ENCODE measurements at places on chromosomes 16 and 17.

GRCh38 chr16:72860726-72861562, 187.0 kb downstream of the ZFHX3 start:
- no peak for DNase-seq
- no peaks in the 10 kb centered on the region for H3K27me3 ChIP-seq
- H3K27ac ChIP-seq, result no peak overlapping the region

DNA sequence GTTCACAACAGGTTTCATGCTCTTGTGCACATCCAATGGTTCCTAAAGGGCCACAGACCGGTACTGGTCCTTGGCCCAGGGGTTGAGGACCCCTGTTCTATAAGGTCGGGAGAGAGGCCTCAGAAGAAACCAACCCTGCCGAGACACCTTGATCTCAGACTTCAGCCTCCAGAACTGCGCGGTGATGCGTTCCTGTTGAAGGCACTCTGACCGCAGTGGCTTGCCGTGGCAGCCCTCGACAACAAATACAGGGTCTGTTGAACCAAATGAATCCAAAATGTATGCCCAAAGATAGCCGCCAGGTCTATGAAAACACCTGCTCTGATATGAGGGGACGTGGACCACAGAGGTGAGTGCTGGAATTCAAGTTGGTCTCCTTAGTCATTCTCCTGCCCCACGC, 389.8 kb downstream of the SEC14L1 start:
- DNase-seq, result no peak
- H3K36me3 ChIP-seq, result no peaks in the 10 kb centered on the region
- no peaks in the 10 kb centered on the region for H3K4me1 ChIP-seq

- H3K4me3 ChIP-seq, result no peak overlapping the region
- no peak for DNase-seq
- H3K4me1 ChIP-seq, result peaks cover 64% of the 10 kb centered on the region
Observed at GRCh38 chr16:85127379-85127723, 15.1 kb upstream of the CIBAR2 start.

GRCh38 chr17:78919861-78920450, 5.2 kb downstream of the TIMP2 start:
- peak overlapping the region; percentile 91 for H3K27ac ChIP-seq
- H3K4me3 ChIP-seq, result no peak overlapping the region
- no peaks in the 10 kb centered on the region for H3K36me3 ChIP-seq
- DNase-seq, result no peak
- H3K27me3 ChIP-seq, result no peaks in the 10 kb centered on the region
- H3K4me1 ChIP-seq, result peaks cover 91% of the 10 kb centered on the region

GRCh38 chr16:31873556-31874365, at the start of gene ZNF267:
Gene ZNF267, plus strand, starts transcription at chr16:31873807. Its CDS starts 160 bp downstream, at chr16:31873967.
- H3K27me3 ChIP-seq, result no peaks in the 10 kb centered on the region
- peak; percentile 97 for DNase-seq
- no peaks in the 10 kb centered on the region for H3K36me3 ChIP-seq

- no peaks in the 10 kb centered on the region for H3K36me3 ChIP-seq
- no peaks in the 10 kb centered on the region for H3K27me3 ChIP-seq
- H3K4me1 ChIP-seq, result peaks cover 26% of the 10 kb centered on the region
- peak; percentile 54 for DNase-seq
Observed at GRCh38 chr17:64008830-64009229, 10.7 kb downstream of the PRR29 start.

DNA sequence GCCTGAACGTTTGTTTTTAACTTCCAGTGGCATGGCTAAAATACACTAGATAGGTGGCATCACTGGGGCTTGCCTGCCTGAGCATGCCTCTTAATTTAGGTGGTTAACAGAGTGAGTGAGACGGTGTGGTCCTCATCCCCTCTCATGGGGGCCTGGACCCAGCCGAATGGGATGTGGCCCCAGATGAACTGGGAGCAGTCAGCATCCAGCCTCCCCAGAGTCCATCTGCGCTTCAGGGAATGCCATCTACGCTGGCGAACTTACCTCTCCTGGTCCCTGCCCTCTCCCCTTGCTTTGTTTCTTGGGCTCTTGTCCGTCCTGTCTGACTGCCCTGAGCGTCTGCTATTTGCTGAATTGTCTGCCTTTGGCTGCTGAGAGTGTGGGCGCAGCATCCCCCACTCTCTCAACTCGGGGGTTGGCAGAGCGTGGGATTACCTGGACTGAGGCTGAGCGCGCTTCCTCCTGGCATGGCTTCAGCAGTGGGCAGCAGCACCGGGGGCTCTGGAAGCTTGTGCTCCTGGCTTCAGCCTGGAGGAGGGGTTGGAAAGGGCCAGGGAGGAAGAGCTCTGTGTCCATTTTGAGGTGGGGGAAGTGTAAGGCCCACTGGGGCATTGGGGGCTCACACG, 2.1 kb downstream of the RAB40C start:
- no peak overlapping the region for H3K27ac ChIP-seq
- DNase-seq, result no peak

DNA sequence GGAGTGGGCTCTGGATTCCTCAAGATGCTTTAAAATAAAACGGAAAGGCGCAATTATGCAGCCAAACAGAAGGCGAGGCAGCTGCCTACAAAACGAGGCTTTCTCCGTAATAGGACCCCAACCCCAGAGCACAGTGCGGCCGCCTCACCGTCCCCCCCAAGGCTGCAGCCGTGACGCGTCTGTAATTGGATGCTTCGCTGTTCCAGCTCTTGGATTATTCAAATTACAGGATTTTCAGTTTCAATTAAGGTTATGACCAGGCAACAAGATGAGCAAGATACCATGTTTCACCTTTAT, 37.3 kb upstream of the ABR start:
- H3K27me3 ChIP-seq, result no peaks in the 10 kb centered on the region
- DNase-seq, result no peak
- H3K4me1 ChIP-seq, result no peaks in the 10 kb centered on the region
- H3K4me3 ChIP-seq, result no peak overlapping the region
- H3K27ac ChIP-seq, result no peak overlapping the region

GRCh38 chr17:31067691-31068184, 27.0 kb upstream of the NF1 start:
- H3K36me3 ChIP-seq, result no peaks in the 10 kb centered on the region
- H3K27ac ChIP-seq, result no peak overlapping the region
- DNase-seq, result no peak
- no peak overlapping the region for H3K4me3 ChIP-seq
- H3K27me3 ChIP-seq, result no peaks in the 10 kb centered on the region
- no peaks in the 10 kb centered on the region for H3K4me1 ChIP-seq

DNA sequence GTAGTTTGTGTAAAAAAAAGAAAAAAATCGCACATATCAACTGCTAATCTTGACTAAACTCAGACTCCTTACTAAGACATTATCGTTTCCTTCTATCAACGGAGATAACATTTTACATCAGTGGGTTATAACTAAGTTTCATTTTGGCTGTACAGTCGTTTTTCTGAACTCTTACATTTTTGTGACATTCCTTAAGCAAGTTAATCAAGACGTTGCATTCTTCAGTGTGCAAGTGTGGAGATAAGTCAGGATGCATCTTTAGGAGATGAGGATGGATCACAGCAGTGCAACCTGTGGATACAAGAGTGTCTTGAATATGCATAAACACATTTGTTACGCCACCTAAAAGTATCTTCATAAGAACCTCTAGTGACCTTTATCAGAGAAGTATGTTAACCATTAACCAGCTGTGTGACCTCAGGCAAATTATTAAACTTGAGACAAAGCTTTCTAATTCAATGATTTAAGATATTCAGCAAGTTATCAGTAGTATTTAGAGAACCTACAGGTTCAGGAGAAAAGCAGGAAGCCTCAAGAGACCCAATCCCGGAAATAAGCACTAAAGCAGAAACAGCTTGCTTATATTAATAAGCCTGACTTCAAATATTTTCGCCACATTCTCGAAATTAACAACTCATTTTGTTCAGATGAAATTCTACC, 9.4 kb downstream of the CMC2 start:
- no peaks in the 10 kb centered on the region for H3K4me1 ChIP-seq
- H3K27me3 ChIP-seq, result no peaks in the 10 kb centered on the region
- H3K27ac ChIP-seq, result no peak overlapping the region
- DNase-seq, result no peak
- no peaks in the 10 kb centered on the region for H3K36me3 ChIP-seq

GRCh38 chr17:82559566-82560251, 40.2 kb downstream of the FOXK2 start:
- no peaks in the 10 kb centered on the region for H3K27me3 ChIP-seq
- H3K36me3 ChIP-seq, result peaks cover 5% of the 10 kb centered on the region
- DNase-seq, result no peak
- no peak overlapping the region for H3K4me3 ChIP-seq
- no peak overlapping the region for H3K27ac ChIP-seq

Measured in right atrium auricular region (tissue), 2 donors.